ENCODE measurements at places on chromosomes 1 and 21.

- peak; percentile 13 for DNase-seq
These were observed 1.0 kb downstream of the ST6GALNAC5 start for GRCh38 chr1:76868154-76868882.

GRCh38 chr21:31629972-31630711 is 29.4 kb upstream of the SOD1 start:
- DNase-seq, result no peak

DNA sequence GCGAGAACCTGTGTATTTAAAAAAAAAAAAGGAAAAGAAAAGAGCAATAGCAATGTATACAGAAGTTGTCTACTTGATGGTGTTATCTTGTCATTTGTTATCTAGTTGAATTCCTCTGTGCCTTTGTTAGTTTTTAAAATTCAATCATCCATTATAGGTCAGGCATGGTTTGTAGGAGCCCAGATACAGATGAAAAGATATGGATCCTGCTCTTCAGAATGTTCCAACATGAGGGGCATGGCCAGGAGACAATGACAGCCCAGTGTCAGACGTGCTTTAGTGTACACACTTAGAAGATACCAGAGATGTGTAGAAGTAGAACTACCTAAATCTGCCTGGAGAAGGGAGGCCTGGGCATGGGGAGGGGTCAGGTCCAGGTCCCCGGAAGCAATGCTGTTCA is 16.6 kb downstream of the MTARC2 start:
- DNase-seq, result no peak

GRCh38 chr1:200305806-200306205 is 104.0 kb downstream of the ZNF281 start:
- DNase-seq, result no peak

DNA sequence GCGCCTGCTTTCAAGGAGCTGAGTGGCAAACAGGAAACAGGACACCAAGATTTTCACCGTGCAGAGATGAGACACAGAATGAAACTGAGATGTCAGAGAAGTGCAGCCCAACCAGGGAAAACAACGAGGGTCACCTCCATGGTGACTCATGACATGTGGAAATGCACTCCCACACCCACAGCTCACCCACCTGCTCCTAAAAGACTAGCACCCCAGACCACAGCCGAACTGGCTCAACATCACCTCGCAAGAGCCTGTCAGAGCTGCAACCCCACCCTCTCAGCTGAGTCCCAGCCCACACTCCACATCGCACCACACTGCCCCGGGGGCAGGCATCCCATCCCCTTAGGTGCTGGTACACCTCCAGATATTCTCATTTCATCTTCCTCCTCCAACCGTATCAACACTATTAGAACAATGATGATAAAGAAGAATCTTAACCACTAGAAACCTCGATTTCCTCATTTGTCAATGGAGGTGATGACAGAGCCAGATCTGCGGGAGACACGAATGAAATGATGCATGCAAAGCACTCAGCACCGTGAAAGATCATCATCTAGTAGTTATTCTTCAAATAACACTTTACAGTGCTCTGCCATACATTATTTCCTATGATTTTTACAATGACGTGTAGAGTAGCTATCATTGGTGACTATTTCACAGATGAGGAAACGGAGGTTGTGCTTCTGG is 103.2 kb downstream of the DMRTB1 start:
- DNase-seq, result no peak

DNA sequence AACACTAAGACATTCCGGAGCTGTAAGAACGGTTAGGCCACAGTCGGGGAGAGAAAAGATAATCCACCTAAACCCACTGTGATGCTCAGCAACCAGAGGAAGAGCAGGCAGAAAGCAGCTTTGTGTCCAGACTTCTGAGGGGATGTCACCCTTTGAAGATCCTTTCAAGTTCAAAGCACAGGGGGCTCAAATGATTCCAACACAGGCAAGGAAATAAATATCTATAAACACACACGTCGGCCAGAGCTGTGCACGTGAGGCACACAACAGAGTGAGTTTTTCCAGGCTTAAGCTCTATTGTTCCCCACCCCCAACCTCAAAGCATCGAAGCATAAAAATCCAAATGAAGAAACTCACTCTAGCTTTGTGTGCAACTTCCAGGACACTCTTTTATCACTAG is 479.0 kb downstream of the DISC1 start:
- no peak for DNase-seq

- DNase-seq, result no peak
These were observed 40.4 kb upstream of the GOLT1A start for GRCh38 chr1:204254031-204254661.

DNA sequence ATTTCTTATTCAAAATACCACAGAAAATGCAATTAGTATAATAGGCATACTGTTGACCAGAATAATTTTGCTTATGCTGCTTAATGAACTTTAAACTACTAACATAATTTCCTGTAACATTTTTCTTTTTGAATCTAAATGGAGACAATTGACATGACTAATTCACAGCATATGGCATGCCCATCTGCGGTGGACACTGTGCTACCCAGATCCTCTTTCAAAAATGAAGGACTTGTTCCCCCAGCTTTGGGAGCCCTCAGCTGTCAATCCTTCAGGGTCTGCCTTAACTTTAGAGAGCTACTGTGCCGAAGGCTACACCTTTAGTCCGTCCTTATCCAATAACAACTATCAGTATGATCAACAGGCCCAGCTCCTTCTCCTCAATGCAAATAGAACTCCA is 789.0 kb downstream of the PLA2G4A start:
- DNase-seq, result no peak

- DNase-seq, result no peak
These were observed 48.3 kb upstream of the H6PD start for GRCh38 chr1:9186082-9186859.

- no peak for DNase-seq
These were observed 107.3 kb upstream of the POU3F1 start for GRCh38 chr1:38153778-38154470.

GRCh38 chr1:154599658-154600057 is 8.3 kb downstream of the ADAR start:
- no peak for DNase-seq

All from stimulated activated CD4-positive, alpha-beta T cell treated with anti-CD3 and anti-CD28 coated beads, Interleukin-12 subunit alpha, Interleukin-12 subunit beta, amount 100 ng/mL, for 4 hours (primary cell).